Smooth muscle cell of bladder (primary cell): ENCODE measurements at places on chromosomes 4 and X. TPM values are rescaled to one million over a fixed set of nuclear protein-coding genes. Genes with fewer than 3 reads are reported as not detected.

Gene PPEF2
- total RNA-seq = not detected in 2 replicates

Gene PF4V1
- 51.0 and 75.8 TPM in 2 replicates for total RNA-seq

Gene FAM236C
- total RNA-seq = not detected in 2 replicates

Gene WFS1
- total RNA-seq = 24.0 and 27.3 TPM in 2 replicates

Gene MEPE
- not detected in 2 replicates for total RNA-seq

Gene TRPC5OS
- not detected in 2 replicates for total RNA-seq

Gene TMPRSS11A
- not detected in 2 replicates for total RNA-seq

Gene POU3F4
- not detected in 2 replicates for total RNA-seq

Gene PDGFRA
- 425 and 502 TPM in 2 replicates for total RNA-seq

Gene ZAR1
- not detected in 2 replicates for total RNA-seq

Gene PPARGC1A
- total RNA-seq = 0.37 and 0.43 TPM in 2 replicates

Gene GNRHR
- total RNA-seq = not detected in 2 replicates
